ENCODE measurements at places on chromosomes 1 and 21. TPM values are rescaled to one million over a fixed set of nuclear protein-coding genes. Genes with fewer than 3 reads are reported as not detected.

DNA sequence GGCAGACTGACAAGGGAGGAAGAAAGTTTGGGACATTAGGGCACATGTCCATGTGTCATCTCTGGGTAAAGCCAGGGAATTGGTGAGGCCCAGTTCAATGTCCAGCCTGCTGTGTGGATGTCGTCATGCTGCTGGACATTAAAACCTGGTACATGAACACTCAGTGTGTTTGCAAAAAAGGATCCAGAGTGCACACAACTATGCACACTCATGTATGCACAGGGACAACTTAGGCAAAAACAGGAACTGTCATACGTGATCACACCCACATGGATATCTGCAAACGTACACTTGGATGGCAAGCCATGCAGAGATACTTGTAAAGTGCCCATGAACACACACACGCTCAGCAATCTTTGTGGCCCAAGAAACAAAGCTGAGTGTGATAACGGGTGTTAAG lies 47.9 kb upstream of the NEK2 start:
- peaks cover 8% of the 10 kb centered on the region for H3K4me1 ChIP-seq
- H3K27me3 ChIP-seq = no peaks in the 10 kb centered on the region

GRCh38 chr21:44482581-44483287 lies 27.4 kb downstream of the LRRC3 start:
- no peak for DNase-seq
- peaks cover 8% of the 10 kb centered on the region for H3K4me1 ChIP-seq
- no peak overlapping the region for H3K4me3 ChIP-seq
- no peak overlapping the region for H3K27ac ChIP-seq
- H3K36me3 ChIP-seq = no peaks in the 10 kb centered on the region
- H3K27me3 ChIP-seq = no peaks in the 10 kb centered on the region

DNA sequence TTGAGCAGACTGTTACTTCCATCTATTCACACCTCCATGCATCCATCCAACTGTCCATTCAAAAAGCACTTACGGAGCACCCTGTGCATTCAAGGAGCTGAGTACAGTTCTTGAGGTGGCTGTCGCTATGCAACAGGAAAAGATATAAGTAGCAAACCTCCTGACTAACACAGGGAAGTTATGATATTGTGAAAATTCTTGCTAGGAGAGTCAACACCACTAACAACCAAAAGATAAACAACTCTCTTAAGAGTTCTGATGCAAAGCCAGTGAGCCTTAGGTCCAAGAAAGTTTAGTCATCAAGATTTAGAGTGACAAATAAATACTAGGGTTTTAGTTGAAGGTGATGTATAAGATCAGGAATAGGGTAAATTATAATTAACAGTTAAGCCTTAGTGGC lies 44.5 kb upstream of the TRIM45 start:
- no peaks in the 10 kb centered on the region for H3K36me3 ChIP-seq
- H3K4me3 ChIP-seq = no peak overlapping the region
- DNase-seq = no peak

DNA sequence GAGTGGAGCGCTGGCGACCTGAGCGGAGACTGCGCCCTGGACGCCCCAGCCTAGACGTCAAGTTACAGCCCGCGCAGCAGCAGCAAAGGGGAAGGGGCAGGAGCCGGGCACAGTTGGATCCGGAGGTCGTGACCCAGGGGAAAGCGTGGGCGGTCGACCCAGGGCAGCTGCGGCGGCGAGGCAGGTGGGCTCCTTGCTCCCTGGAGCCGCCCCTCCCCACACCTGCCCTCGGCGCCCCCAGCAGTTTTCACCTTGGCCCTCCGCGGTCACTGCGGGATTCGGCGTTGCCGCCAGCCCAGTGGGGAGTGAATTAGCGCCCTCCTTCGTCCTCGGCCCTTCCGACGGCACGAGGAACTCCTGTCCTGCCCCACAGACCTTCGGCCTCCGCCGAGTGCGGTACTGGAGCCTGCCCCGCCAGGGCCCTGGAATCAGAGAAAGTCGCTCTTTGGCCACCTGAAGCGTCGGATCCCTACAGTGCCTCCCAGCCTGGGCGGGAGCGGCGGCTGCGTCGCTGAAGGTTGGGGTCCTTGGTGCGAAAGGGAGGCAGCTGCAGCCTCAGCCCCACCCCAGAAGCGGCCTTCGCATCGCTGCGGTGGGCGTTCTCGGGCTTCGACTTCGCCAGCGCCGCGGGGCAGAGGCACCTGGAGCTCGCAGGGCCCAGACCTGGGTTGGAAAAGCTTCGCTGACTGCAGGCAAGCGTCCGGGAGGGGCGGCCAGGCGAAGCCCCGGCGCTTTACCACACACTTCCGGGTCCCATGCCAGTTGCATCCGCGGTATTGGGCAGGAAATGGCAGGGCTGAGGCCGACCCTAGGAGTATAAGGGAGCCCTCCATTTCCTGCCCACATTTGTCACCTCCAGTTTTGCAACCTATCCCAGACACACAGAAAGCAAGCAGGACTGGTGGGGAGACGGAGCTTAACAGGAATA lies 4.2 kb downstream of the TFAP2E start:
- no peaks in the 10 kb centered on the region for H3K27me3 ChIP-seq
- no peak overlapping the region for H3K27ac ChIP-seq
- no peak for DNase-seq
- no peaks in the 10 kb centered on the region for H3K36me3 ChIP-seq

DNA sequence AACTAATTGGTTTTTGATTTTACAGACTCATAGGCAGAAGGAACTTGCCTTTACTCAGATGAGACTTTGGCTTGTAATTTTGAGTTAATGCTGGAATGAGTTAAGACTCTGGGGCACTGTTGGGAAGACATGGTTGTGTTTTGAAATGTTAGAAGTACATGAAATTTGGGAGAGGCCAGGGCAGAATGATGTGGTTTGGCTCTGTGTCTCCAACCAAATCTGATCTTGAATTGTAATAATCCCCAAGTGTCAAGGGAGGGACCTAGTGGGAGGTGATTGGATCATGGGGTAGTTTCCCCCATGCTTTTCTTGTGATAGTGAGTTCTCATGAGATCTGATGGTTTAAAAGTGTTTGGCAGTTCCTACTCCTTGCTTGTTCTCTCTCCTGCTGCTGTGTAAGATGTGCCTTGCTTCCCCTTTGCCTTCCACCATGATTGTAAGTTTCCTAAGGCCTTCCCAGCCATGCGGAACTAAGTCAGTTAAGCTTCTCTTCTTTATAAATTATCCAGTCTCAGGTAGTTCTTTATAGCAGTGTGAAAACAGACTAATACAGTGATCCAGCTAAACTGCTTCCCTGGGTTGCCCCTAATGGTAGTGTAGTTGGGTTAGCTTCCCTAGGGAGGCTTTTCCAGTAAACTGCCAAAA lies 10.2 kb downstream of the CPT2 start:
- peaks cover 4% of the 10 kb centered on the region for H3K36me3 ChIP-seq
- no peaks in the 10 kb centered on the region for H3K27me3 ChIP-seq
- no peaks in the 10 kb centered on the region for H3K4me1 ChIP-seq
- H3K27ac ChIP-seq = no peak overlapping the region
- no peak overlapping the region for H3K4me3 ChIP-seq
- DNase-seq = no peak

DNA sequence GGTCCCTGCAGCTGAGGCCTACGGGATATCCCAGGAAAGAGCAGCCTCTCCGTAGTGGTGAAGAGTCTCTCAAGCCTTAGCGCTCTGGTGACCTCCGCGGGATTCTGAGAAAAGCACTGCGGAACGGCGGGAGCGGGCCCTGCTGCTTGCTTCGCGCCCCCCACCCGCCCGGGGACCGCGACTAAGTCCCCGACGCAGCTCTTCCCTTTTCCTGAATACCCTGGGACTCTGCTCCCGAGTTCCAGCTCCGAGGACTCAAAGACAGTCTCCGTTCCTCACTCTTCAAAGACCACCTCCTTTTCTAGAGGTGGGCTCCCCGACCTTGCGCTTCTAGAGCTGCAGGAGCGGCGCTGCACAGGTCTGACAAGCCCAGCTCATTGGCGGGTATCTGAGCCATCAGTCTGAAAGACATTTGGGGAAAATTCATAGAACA lies 3.6 kb upstream of the PRRX1 start:
- H3K36me3 ChIP-seq = no peaks in the 10 kb centered on the region
- H3K27ac ChIP-seq = no peak overlapping the region
- H3K4me3 ChIP-seq = no peak overlapping the region
- peaks cover 36% of the 10 kb centered on the region for H3K4me1 ChIP-seq
- no peaks in the 10 kb centered on the region for H3K27me3 ChIP-seq

- DNase-seq = no peak
- H3K4me1 ChIP-seq = no peaks in the 10 kb centered on the region
- H3K36me3 ChIP-seq = no peaks in the 10 kb centered on the region
- no peak overlapping the region for H3K27ac ChIP-seq
- H3K4me3 ChIP-seq = no peak overlapping the region
These were observed 27.6 kb upstream of the RGL1 start for GRCh38 chr1:183777328-183777727.

GRCh38 chr1:10324627-10325026 lies 74.2 kb upstream of the PGD start:
- DNase-seq = no peak
- no peaks in the 10 kb centered on the region for H3K4me1 ChIP-seq
- H3K36me3 ChIP-seq = no peaks in the 10 kb centered on the region
- H3K4me3 ChIP-seq = no peak overlapping the region

Gene PGBD5
- total RNA-seq = 2.6 TPM

Gene FGGY
- total RNA-seq = 12.2 TPM

Gene IRF6
- 13.2 TPM for total RNA-seq
